ENCODE measurements at places on chromosomes 11 and 22.

GRCh38 chr11:57214098-57214417 lies 23.0 kb downstream of the APLNR start:
- no peak for DNase-seq

DNA sequence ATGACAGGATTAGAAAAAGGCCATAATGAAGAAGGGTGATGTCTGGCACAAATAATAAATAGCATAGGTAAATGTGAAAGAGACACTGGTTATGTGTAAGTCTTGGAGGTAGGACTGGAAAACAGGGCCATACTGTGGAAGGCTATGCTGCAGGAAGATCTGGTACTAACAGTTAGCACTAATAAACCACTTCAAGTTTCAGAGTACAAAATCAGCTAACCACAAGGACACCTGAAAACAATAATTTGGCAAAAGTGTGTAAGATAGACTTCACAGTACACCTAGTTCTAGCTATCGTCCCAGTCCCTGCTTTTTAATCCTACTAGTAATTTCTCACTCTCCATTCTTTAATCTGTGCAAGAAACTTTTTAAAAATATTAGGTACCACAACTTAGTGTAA lies 44.3 kb downstream of the CWF19L2 start:
- DNase-seq, result no peak

DNA sequence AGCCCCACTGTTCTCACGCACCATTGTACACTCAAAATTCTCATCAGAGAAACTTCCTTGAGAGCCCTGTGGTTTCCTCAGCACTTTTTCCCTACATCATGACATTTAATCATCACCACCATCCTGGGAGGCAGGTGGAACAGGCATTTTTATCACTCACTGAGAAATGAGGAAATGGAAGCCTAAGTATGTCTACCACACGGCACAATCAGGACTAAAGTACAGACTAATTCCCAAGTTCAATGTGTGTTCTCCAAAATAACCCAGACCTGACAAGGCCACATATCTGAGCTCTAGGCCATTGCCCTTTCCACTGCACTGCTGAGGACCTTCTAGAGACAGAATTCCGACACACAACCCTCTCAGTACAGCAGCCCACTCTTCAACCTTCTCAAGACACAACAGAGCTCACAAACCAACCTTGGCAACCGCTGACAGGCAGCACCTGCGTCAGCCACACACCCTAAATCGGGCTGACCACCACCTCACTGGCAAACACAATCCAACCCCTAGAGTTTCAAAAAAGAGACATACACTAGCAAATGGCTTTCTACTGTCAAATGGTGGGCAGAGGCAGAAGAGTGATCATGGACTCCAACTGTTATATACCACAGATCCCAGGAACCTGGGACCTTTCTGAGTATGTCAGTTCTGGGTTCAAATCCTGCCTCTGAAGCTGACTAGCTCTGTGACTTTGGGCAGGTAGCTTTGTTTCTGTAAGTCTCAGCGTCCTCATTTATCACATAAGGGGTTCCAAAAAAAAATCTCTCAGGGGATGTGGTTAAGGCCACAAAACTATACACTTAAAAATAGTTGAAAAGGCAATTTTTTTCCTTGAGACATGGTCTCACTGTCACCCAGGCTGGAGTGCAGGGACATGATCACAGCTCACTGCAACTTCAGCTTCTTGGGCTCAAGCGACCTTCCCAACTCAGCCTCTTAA lies 16.3 kb downstream of the SMCO4 start:
- DNase-seq, result no peak

- no peak for DNase-seq
These were observed 569.9 kb downstream of the BUD13 start for GRCh38 chr11:116202922-116203321.

GRCh38 chr11:134517621-134518293 lies 105.7 kb upstream of the B3GAT1 start:
- DNase-seq, result no peak

DNA sequence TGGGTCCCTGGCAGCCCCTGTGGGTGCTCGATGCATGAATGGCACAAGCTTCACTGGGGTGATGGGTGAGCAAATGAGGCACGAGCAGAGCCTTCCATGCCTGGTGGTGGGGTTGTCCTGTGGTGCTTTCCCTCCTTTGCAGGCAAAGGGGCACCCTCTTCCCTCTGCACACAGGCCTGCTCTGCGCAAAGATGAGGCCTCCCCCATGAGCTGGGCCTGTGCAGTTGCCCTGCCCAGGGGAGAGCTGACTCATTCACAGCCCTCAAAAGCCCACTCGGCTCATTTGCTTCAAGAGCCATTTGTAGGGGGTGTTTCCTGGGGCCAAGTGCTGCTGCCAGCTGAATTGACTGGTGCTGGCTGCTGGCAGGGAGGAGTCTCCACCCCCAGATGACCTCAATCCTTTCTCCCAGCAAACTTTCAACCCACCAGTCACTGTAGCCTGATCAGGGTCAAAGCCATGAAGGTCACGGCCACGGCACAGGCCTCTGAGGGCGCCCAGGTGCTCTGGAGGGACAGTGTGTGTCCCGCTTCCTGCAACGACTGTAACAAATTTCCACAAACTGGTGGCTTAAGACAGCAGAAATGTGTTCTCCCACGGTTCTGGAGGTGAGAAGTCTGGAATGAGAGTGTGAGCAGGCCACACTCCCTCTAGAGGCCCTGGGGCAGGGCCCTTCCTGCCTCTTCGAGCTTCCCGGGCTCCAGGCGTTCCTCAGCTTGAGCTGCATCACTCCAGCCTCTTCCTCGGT lies 48.8 kb upstream of the ANO1 start:
- DNase-seq, result no peak

DNA sequence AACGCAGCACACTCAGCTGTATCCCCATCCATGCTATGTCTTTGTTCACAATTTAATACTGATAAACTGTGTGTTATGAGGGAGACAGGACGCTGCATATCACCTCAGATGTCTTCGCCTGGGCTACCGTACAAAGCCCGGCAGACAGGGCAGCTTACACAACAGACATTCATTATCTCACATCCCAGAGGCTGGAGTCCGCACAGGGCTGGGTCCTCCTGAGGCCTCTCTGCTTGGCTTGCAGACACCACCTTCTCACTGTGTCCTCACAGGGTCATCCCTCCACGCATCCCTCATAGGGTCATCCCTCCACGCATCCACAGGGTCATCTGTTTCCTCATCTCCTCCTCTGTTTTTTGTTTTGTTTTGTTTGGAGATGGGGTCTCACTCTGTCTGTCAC lies 61.2 kb downstream of the SHANK2 start:
- no peak for DNase-seq

DNA sequence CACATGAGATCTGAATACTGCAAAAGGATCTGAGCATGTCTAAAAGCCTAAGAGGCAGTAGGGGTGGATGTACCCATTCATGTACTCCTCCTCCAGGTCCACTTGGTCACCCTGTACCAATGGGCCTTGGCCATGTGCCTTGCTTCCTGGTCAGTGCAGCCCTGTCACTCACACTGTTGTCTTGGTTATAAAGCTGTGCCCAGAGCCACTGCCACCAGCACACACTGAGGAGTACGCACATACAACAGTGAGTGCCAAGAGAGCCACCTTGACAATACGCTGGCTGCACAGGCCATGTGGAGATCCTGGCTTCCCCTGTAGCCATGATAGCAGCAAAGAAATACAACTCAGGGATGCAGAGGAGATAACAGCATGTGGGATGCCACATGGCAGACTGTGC lies 96.4 kb upstream of the LDLRAD3 start:
- DNase-seq, result no peak

DNA sequence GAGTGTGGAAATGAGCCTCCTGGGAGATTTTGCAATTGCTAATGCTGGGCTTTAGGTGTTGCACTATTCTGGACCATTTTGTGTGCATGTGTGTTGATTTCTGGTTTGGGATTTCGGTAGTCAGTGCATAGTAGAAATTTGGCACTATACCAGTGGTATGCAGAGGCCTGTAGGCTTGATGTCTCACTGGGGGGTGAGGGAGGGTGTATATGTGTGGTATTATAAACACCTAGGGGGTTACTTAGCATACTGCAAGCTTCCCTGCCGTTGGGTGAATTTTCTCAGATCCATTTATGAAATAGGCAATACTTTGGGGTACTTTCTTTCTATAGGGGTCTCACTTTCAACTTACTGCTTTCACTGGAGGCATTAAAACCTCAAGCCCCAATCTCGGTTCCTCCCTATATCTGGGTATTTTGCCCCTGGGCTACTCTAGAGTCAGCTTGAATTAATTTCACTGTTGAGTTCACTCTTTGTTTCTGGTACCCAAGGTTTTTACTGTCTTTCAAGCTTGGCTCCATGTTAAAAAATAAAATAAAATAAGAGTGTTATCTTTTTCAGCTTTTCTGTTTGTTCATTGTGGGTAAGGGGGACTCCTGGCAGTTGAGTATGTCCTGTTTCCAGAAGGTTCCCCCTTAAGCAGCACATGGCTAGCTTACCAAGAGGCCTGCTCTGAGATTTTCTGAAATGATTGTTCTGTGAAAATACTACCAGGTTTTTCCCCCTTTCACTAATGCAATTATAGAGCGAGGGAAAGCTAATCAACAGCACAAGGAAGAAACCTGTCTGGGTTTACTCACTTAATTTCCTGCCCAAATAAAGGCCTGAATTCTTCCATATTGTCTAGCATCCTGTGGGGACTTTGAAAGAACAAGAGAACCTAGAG lies 45.8 kb downstream of the PPFIBP2 start:
- DNase-seq, result no peak

DNA sequence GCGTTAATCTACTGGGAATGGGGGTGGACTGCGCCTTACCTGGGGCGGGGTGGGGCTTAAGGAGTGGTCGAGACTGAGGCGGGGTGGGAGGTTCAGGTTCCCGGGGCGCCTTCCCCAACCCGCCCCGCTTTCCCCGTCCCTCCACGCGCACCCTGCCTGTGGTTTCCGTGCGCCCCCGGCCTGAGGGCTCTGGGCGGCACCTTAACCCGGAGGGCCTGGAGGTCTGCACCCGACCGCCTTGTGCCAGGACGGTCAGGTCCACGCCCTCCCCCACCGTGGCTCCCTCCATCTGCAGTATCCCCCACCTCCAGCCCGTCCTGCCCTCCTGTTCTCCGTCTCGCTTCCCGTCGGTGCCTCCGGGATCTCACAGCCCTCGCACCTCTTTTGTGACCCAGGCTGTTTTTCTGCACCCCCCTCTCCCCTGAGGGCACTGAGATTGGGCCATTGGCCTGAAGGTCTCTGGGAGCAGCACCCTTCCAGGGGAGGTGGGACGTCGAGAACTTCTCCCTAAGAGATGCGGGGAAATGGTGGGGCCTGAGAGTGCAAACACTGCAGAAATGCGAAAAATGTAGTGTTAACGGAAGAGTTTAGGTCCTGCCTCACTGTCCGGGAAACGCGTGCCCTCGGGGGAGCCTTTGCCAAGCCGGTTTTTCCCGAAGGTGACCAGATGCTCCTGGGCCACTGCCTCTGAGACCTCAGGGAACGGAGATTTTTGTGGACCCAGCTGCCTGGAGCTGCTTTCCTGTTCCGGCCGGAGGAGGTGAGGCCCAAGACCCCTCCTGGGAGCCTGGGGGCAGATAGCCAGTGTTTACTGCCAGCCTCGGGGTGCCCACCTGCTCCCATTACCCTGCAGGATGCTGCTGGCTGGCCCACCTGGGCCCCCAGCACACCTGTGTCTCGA lies 1.2 kb upstream of the ASCL2 start:
- no peak for DNase-seq

DNA sequence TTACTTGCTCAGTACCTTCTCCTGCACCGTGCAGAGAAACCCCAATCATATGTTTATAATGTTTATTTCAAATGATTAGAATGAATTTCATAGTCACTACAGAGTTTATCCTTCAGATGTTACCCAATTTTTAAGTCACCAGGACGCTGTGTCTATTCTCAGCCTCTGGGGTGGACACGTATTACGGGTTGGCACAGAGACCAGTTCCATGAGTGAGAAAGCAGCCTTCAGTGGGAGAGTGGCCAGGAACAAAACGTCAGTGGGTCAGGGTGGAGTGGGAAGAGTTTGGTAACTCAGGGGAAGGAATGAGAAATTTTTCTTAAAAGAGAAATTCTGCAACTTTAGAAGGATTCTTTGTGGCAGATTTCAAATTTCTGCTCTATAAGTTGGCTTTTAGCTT lies 77.1 kb upstream of the MTMR2 start:
- DNase-seq, result no peak

GRCh38 chr11:45079075-45079444 lies 67.4 kb upstream of the PRDM11 start:
- peak; percentile 82 for DNase-seq

- DNase-seq, result no peak
These were observed 14.0 kb upstream of the KCTD14 start for GRCh38 chr11:78037056-78037455.

GRCh38 chr22:29715240-29715639 lies 4.6 kb upstream of the CABP7 start:
- no peak for DNase-seq

All from D721Med (cell line).